ENCODE measurements at places on chromosomes 2 and 18. TPM values are rescaled to one million over a fixed set of nuclear protein-coding genes. Genes with fewer than 3 reads are reported as not detected.

SKA1 gene
- 7.0 TPM for total RNA-seq

- ATAC-seq, result no peak
Observed at GRCh38 chr2:127015106-127015910, 91.6 kb downstream of the BIN1 start.

MBOAT2 gene
- total RNA-seq, result 108 TPM

DNA sequence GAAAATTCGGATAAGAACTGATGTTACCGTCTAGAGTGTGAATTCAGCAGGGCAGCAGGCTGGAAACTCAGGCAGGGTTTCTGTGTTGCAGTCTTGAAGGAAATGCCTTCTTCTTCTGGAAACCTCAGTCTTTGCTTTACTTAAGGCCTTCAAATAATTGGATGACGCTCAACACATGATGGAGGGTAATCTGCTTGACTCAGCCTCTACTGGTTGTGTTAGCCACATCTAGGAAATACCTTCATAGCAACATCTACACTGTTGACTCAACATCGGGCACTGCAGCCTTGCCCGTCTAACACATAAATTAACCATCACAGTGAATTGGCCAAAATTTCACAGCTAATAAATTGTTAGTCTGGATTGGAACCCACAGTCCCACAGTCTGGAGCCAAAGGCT, 37.2 kb downstream of the YPEL5 start:
- ATAC-seq, result no peak

DNA sequence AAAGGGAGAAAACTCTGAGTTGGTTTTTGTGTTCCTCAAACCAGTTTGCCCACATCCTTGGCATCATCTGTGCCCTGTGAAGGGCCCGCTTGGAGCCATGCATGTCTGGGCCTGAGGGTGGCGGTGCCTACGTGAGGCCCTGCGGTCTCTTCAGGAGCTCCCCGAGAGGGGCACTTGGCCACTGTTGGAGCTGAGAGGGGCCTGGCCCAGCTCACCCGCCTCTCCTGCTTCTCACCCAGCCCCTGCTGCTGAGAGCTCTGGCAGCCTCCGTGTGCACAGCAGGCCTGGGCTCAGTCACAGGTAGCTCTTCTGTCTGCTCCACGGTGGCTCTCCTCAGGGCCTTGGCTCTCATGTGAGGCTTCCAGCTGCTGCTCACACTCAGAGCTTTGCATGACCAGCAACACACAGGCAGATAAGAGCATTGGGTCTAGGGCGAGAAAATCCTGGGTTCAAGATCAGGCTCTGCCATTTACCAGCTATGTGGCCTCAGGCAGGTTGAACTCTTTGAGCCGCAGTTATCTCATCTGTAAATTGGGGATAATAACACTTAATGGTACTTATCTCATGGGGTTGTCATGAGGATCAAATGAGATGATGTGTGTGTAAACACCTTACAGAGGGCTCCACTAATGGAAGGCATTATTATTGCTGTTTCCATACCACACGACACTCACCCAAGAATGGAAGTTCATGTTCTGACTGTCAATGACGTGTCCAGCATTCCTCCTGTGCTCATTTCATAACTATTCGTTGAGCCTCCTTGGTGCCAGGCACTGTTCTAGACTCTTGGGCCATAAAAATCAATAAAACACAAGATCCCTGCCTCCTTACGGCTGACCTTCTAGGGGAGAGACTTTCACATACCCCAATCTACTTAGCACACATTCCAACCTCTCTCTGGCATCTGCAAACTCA, 41.6 kb upstream of the PLB1 start:
- peak; percentile 89 for ATAC-seq

HK2 gene
- 37.4 TPM for total RNA-seq

- no peak for ATAC-seq
Observed at GRCh38 chr2:150332383-150332782, 155.1 kb downstream of the RND3 start.

CD28 gene
- total RNA-seq, result 0.28 TPM

SCTR gene
- not detected for total RNA-seq

DNA sequence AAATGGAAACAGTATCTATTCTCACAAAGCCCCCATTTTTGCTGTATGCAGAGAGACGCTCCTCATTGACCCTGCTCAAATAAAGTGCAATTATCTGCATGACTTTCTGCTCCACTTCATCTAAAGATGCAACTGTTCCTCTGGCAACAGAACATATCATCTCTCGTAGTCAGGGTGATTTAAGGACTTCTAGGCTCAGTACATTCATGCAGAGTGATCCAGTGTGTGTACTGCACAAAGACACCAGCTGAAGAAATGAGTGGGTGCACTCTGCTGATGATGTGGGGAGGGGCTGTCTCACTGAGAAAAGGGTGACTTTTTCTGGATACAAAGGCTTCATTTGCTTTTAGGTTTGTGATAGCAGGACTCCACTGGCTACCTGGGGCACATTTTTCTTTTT, 355.2 kb downstream of the GALNT13 start:
- no peak for ATAC-seq

DNA sequence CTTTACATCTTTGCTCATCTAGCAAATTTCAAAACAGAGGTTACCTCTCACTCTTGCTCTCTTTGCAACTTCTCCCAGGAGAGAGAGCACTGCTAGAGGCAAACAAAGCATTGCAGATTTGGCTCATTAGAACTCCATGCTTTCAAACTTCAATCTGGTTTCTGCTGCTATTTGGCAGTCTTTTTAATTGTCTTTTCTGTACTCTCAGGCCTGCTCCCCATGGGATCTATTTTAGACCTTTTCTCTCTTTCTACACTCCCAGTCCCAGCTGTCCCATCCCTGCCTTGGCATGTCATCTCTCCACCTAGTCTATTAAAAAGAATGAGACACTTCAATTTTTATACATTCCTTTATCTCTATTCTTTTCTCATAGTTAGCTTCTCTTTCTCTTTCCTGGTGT, 15.2 kb downstream of the KCNJ3 start:
- no peak for ATAC-seq

DNA sequence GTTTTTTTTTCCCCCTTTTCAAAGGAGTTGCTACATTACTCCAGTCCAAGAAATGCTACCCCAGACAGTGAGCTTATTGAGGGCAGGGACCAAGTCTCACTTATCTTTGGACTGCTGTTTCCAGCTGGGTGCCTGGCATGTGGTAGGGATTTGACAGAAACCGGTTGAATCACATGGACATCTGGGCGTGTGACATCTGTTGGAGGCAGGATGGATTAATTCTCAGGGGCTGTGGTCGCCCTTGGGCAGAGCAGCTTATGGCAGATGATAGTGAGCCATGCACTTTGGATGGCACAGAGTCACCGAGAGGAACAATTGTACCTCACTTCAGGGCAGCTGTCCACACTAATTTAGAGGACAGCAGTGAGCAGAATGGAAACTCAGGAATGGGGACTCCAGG, 254.6 kb upstream of the ID2 start:
- no peak for ATAC-seq

- ATAC-seq, result no peak
Observed at GRCh38 chr2:215394102-215394805, 41.6 kb downstream of the FN1 start.

GRCh38 chr2:201383136-201383535, 26.0 kb upstream of the FLACC1 start:
- peak; percentile 100 for ATAC-seq

DNA sequence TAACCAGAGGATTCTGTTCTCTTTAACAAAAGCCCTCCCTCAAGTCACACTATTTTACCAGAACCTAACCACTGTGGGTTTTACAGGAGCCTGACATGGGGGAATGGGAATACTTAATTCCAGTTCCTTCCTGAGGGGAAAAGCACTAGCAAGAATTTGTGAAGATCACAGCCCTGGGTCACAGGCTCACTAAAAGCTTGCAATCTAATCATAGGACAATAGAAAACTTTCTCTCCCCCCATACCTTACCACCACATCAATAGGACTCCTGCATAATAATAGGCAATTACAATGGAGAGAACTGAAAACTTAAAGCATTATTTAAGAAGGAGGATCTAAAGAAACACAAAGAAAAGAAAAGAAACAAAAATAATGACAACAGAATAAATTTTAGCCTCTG, 225.8 kb upstream of the ZNF804A start:
- no peak for ATAC-seq
